Heart right ventricle (tissue), 16 donors: ENCODE measurements at places on chromosomes 4 and X. TPM values are rescaled to one million over a fixed set of nuclear protein-coding genes. Genes with fewer than 3 reads are reported as not detected.

MAGEC3 gene
- 0.23 TPM for total RNA-seq

SNX25 gene
- 11.3 TPM for total RNA-seq

SSX3 gene
- not detected for total RNA-seq

NUDT10 gene
- 0.22 TPM for total RNA-seq

SEC24D gene
- 24.4 TPM for total RNA-seq

MAP3K15 gene
- not detected for total RNA-seq

GRID2 gene
- not detected for total RNA-seq

NAA11 gene
- not detected for total RNA-seq

CT83 gene
- not detected for total RNA-seq

BRCC3 gene
- total RNA-seq, result 20.3 TPM

KCND1 gene
- total RNA-seq, result 0.31 TPM

SATL1 gene
- total RNA-seq, result not detected
